Pulmonary artery endothelial cell (primary cell): ENCODE measurements at places on chromosomes 3 and 15. TPM values are rescaled to one million over a fixed set of nuclear protein-coding genes. Genes with fewer than 3 reads are reported as not detected.

- no peak for DNase-seq
Observed at GRCh38 chr3:191246630-191247029, 47.6 kb downstream of the OSTN start.

DNA sequence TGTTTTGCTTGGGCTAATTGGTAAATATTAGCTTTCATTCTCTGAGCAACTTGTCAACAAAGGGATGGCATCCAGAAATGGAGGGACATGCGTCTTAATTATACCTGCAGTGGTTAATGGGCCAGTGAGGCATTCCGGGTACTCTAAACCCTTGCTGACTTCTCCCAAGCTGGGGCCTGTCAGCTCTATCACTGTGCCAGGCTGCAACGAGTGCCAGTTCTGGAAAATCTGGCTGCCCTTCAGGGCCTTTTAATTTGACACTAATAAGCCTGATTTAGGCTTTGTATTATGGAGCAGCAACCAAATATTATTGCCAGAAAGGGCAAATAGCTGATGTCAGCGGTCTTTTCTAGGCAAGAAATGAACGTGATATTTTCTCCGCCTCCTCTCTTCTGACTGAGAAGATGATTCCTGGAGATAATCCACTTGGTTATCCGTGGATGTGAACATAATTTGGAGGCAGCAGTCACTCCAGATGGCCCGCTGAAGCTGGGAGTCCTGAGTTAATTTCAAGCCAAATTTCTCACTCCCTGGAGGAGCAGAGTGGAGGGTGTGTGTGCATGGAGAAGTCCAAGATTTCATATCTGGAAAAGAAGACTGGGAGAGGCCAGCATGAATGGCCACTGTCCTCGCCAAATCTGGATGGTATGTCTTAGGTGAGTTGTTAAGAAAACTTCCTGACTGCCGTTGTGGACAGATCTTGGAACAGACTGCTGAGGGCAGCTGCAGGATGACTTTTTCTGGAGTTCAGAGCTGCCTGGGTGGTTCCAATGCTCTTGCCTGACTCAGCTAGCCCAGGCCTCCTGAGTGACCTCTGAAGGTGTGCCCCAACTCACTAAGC, 44.4 kb upstream of the PSMD6 start:
- DNase-seq: no peak

DNA sequence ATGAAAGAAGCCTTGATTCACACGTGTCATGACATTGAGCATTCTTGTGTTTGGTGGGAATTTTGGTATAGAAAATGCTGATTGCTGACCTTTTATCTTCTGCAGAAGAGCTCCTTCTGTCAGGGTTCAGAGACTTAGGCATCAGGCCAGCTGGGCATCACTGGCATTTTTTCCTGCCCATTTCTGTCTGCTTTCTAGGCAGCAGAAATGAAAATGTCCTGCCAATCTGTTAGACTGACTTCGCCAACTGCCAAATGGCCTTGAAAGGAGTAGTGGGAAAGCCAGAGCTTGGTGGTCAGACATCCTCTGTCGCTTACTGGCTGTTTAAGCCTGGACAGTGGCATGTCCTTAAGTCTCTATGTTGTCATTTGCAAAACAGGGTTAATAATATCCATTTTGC, 57.4 kb downstream of the EEFSEC start:
- DNase-seq: no peak

- DNase-seq: no peak
Observed at GRCh38 chr3:176208283-176208682, 989.0 kb downstream of the TBL1XR1 start.

- DNase-seq: no peak
Observed at GRCh38 chr3:17183951-17184550, 299.3 kb downstream of the PLCL2 start.

- DNase-seq: no peak
Observed at GRCh38 chr3:185399737-185400667, 37.1 kb downstream of the MAP3K13 start.

GRCh38 chr3:154972951-154973350, 107.2 kb upstream of the MME start:
- DNase-seq: no peak

DNA sequence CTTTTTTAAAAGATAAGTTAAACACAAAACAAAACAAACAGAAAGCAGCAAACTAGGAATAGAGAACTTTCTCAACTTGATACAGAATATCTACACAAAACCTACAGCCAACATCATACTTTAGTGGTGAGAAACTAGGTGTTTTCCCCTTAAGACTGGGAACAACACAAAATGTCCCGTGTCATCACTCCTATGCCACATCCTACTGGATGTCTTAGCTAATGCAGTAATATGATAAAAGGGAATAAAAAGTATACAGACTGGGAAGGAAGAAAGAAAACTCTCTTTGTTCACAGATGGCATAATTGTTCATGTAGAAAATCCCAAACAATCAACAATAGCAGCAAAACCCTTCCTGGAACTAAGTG, 45.9 kb downstream of the TMEM45A start:
- DNase-seq: no peak

The SNTN gene
- not detected in 2 replicates for total RNA-seq

DNA sequence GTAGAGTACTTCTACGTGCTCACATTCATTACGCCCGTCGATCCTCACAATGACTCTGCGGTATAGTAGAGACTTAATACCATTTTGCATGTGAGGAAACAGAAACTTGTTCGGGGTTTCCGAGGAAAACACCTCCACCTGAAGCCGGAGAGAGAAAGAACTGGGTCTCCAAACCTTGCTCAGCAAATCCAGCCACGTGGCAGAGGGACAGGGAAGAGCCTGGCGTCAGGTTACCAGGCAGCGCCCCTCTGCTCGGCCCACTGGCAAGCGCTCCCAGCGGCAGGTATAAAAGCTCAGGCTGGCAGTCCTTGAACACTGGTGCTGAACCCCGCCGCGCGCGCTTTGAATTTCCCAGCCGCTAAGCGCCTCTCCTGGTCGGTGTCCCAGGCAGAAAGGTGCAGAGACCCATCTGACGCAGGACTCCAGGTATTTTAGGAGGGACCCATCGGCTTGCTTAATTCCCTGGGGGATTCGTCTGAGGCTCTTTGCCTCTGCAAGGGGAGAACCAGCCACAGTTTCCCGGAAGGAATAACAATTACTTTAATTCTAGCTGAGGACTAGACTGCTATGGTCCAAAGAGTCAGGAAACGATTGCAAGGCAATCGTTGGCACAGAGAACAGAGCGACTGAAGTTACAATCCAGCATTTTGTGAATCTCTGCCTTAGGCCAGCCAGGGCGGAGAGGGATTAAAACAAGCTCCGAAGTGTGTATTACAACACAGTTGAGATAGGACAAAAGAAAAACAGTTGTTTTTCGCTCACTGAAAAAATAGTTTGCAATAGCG, at the start of gene C2CD4A:
TSS of gene C2CD4A (plus strand) at position 315 of the 785 bp plus-strand sequence. CDS start 637 bp downstream, outside the sequence.
- DNase-seq: no peak

GRCh38 chr3:11610044-11610671, 33.6 kb downstream of the VGLL4 start:
- no peak for DNase-seq

The SCN11A gene
- 0.07 TPM in 1 of 2 replicates, not detected in the other for total RNA-seq

DNA sequence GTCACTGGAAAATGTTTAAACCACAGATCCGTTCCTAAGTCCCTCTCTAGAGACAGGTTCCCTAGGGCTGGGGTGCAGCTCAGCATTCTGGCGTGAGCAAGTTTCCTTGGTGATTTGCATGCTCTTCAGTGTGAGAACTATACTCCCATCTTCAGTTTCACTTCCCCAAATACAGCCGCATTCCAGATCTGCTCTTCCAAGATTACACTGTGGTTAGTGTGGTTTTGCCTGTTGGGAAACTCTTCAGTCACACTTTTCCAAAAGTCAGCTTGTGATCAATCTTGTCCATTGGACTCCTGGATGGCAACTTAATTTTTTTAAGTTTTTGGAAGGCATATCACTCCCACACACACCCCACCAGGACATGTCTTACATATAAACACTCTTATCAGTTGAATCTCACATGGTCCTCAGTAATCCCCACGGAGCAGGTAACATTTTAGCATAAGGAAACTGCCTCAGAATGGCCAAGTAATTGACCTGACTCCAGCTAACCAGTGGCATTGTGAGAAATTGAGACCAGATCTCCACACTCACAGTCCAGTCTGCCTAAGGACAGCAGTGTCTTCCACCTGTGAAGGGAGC, 33.5 kb upstream of the PTPN23 start:
- DNase-seq: no peak

The TRANK1 gene
- 7.7 and 14.0 TPM in 2 replicates for total RNA-seq

The RLBP1 gene
- not detected in 2 replicates for total RNA-seq

DNA sequence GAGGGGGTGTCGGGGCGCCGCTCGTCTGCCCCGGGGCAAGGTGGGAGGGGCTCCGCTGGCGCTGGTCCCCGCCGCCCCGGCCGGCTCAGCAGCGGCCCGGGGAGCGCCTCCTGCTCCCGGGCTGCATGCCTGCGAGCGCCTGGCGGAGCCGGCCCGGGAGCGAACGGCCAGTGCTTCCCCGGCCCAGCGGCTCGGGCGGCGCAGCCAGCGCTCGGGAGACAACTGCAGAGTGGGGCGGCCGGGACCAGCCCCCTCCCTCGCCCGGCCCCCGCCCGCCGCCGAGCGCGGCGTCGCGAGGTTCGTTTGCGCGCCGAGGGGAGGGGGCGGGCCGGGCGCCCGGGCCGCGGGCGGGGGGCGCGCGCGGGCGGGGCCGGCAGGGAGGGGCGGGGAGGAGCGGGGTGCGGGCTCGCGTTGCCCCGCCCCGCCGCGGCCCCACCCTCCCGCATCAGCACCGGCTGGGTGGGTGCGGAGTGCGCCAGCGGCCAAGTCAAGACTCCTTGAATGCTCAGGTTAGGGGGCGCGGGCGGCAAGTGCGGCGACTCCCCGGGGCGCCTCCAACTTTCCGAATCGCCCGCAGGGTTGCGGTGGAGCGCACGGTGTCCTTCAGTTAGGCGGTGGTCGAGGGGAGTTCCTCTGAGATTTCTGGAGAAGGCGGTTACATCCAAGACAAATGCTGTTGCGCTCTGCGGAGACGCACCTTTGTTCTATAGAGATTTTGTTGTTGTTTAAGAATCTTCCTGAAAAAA, at the start of gene RGMA:
TSS of gene RGMA (minus strand) at position 231 of the 746 bp plus-strand sequence. CDS start 279 bp downstream, outside the sequence.
- no peak for DNase-seq

- DNase-seq: no peak
Observed at GRCh38 chr15:95919460-95919859, 411.0 kb upstream of the NR2F2 start.

- no peak for DNase-seq
Observed at GRCh38 chr3:117105686-117106085, 396.1 kb downstream of the TUSC7 start.

DNA sequence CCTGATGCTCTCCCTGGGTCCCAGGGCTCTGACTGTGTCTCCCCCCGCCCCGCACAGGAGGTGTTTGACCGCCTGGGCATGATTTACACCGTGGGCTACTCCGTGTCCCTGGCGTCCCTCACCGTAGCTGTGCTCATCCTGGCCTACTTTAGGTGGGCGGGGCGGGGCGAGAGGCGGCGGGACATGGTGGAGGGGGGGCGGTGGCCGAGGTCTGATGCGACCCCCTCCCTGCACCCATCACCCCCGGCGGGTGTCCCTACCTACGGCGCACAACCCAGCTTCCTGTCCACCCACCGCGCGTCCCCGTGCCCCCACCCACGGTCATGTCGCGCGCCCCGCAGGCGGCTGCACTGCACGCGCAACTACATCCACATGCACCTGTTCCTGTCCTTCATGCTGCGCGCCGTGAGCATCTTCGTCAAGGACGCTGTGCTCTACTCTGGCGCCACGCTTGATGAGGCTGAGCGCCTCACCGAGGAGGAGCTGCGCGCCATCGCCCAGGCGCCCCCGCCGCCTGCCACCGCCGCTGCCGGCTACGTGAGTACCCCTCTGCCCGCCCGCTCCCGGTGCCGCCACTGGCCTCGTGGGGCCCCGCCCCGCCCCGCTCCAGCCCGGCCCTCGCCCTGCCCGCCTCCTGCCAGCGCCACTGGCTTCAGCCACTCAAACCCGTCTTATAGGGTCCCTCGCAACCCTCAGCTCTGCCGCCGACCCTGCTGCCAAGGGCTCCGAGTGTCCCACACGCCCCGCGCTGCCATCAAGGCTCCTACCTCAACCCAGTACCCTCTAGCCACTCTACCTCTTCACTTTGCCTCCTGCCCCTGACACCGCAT, 21.0 kb downstream of the PTH1R start:
- DNase-seq: no peak

DNA sequence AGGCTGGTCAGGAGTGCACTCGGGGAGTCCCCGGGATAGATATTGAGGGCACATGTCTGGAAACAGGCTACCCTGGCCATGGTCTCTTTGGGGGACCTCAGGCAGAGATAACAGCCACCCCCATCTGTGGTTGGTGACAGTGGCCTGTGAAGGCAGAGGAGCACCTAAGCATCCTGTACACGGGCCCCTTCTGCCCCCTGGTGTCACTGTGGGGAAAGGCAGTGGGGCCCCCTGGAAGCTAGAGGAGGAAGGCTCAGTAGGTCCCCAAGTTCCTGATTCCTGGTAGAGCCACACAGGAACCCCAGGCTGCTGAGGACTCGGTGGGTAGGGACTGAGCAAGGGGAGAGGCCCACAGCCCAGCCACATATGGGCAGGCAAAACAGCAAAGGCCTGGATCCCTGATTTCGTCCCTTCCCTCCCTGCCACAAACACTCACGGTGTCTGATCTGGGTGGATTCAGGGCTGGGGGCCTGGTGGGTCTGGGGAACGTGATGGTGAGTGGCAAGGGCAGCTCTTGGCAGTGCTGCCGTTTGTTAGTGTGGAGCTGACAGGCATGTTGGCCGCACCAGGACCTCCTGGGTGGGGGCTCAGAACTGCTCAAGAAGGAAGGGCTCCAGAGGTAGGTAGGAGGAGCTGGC, 14.1 kb upstream of the CXCR6 start:
- no peak for DNase-seq

- DNase-seq: no peak
Observed at GRCh38 chr3:173652093-173652492, 254.5 kb downstream of the NLGN1 start.

The GOLGA6L10 gene
- 0.20 and 0.92 TPM in 2 replicates for total RNA-seq

DNA sequence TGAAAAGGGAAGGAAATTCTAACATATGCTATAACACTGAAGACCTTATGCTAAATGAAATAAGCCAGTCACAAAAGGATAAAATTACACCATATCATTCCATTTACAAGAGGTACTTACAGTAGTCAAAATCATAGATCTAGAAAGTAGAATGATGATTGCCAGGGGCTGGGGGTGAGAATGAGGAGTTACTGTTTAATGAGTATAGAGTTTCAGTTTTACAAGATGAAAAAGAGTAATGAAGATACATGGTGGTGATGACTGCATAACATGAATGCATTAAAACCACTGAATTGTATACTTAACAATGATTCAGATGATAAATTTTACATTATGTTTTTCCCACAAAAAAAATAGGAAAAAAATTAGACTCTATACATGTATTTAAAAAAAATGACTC, 152.6 kb downstream of the SCAPER start:
- DNase-seq: no peak

- DNase-seq: no peak
Observed at GRCh38 chr3:14137004-14137403, 12.2 kb downstream of the TMEM43 start.

The CCR8 gene
- total RNA-seq: not detected in 2 replicates

The AADACL2 gene
- total RNA-seq: not detected in 2 replicates

The SCAANT1 gene
- total RNA-seq: not detected in 2 replicates
